ENCODE measurements at places on chromosomes 5 and 9.
A peak's percentile ranks its signal among the peaks of the same experiment; 100 is the strongest.

- peak; percentile 1 for DNase-seq
Measured at GRCh38 chr5:130871346-130872086, 293.5 kb downstream of the HINT1 start.

- DNase-seq: no peak
Measured at GRCh38 chr9:117425566-117425965, 10.7 kb upstream of the ASTN2 start.

- no peak for DNase-seq
Measured at GRCh38 chr9:72728031-72728770, 206.8 kb downstream of the TMC1 start.

DNA sequence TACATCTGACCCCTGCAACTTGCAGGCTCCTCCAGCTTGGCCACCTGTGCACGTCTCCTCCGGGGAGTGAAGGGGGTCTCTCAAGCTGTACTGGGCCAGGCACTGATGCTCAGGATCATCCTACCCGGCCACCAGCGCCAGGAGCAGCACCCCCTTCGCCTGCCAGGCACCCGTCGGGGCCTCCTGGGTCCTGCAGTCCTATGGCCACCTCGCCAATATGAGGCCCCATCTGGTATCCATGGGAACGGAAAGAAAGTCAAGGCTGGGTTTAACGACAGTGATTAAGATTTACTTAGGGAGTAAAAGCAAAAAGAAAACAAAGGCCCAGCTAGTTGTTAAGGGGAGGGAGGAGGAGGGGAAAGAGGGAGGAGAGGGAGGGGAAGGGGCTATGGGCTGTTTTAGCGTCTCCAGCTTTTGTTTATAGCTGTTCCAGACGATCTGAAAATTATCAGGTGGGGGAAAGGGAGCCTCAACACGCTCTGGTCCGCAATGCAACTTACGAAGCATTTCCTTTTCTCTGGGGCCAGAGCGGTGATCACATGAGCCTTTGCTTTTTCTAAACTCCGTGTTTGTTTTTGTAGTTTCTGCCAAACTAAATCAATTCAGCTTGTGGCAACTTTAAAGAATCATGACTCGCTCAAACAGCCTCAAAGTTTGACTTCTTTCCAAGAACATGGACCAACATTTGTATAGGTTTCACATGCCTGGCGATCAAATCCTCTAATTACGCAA is 132.4 kb downstream of the ROR2 start:
- DNase-seq: peak; percentile 63

- DNase-seq: no peak
Measured at GRCh38 chr9:15079989-15080388, 169.8 kb upstream of the FREM1 start.

DNA sequence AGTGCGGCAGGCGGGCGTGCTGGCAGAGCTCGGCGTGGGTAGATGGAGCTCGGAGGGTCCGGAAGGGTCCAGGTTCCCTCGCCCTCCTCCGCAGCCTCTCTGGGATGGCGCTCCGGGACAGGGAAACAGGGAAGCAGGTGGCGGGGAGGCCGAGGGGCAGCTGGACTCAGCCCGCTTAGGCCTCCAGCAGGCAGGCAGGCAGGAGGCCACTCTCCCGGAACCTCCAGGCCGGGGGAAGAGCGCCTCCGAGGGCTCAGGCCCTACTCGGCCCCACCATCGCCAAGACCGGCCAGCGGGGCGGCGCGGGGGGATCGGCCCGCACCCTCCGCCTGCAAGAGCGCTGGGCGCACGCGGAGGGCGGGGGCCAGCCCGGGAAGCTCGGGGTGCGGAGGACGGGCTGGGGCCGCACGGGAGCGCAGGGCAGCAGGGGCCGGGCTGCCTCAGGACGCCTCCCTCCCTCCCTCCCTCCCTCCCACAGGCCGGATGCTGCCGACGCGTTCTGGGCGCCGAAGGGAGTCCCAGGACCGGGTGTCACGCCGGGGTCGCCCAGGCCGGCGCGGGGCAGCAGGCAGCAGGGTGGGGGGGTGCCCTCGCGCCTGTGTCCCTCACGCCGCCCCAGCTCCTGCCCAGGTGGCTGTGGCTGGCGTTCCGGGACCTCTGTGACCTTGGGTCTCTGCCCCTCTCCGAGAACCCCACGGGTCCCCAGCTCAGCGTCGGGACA is 977 bp downstream of the MGAT4B start:
- peak; percentile 52 for DNase-seq

DNA sequence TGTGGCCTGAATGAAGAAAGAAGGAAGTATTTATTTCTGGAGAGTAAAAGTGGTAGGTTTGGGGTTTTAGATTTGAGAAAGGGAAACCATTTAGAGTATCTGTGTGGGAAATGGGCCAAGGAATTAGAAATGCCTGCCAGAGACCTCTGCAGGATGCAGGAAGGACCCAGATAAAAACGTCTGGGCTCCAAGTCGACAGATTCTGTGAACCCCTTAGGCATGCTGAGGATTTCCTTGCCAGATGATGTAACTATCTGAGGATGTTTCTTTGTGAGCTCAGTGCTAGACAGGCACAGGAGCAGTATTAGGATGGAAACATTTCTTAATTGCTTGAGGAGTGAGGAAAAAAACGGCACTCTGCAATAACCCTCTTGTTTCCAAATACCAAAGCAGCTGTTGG is 251.8 kb upstream of the DMRT1 start:
- DNase-seq: peak; percentile 41

DNA sequence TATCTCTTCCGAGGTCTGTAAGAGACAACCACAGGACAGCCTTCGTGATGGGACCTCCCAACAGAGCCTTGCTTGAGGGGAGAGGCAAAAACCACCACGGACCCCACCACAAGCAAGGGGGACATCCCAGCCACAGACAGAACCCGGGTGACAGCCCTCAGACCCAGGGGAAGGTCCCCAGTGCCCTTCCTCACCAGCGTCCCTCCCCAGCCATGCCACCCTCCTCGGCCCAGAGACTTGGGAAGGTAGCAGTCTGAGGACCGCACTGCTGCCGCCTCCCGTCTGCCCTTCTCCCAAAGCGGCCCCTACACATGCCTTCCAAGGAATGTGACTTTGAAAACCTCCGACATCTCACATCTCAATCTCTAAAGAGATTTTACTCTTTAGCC is 13.4 kb downstream of the IPPK start:
- DNase-seq: no peak

DNA sequence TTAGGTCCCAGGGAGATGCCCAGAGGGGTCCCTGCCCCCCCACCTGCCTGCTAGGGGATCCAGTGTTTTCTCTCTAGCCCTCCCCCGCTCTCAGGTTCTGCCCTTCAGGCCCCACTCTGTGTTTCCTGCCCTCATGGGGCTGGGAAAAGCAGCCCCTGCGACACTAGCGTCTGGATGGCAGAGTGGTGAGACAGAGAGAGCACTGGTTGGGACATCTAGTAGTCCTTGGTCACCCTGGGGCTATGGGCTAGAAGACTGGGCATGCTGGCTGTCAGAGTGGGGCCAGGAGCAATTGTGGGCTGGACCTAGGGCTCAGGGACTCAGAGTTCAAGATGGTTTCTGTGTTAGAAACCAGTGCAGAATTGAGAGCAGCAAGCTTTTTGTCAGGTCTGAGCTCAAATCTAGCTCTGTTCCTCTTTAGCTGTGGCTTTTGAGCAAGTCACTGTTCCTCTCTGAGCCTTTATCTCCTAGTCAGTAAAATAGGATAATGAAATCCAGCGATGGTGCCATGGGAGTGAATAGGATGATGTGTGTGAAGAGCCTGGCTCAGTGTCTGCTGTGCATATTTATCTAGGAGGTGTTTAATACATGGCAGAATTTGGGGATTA is 39.0 kb downstream of the RGS3 start:
- no peak for DNase-seq

GRCh38 chr5:122195802-122196394 is 66.6 kb downstream of the ZNF474 start:
- peak; percentile 57 for DNase-seq

- DNase-seq: no peak
Measured at GRCh38 chr9:135811801-135812200, 95.5 kb downstream of the CAMSAP1 start.

GRCh38 chr5:112290691-112291090 is 128.4 kb downstream of the EPB41L4A start:
- no peak for DNase-seq

DNA sequence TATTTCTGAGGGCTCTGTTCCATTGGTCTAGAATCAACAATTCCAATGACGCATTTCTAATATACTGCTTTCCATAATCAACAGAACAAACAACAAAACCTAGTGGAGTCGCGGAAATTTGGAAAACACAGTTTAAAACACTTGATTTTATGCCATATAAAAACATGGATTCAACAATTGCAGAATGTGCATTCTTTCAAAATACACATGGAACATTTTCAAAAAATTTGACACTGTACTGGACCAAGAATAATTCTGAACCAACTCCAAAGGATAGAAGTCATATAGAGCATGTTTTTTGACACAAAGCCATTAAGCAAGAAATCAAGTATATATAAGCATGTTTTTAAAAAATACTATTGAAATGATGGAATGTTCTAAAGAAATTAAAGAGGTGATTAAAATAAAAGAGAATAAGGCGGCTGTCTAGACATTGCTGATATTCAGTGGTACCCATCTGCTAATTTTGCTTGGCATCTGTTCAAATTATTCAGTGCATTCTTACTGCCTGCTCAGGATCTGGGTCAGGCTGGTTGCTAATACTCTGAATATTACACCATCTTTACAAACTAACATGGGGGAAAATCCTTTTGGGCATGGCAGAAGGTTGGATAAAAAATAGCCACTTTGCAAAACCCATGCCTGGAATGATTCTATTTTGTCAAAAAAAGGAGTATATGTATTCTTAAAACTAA is 221.3 kb downstream of the NPR3 start:
- no peak for DNase-seq

DNA sequence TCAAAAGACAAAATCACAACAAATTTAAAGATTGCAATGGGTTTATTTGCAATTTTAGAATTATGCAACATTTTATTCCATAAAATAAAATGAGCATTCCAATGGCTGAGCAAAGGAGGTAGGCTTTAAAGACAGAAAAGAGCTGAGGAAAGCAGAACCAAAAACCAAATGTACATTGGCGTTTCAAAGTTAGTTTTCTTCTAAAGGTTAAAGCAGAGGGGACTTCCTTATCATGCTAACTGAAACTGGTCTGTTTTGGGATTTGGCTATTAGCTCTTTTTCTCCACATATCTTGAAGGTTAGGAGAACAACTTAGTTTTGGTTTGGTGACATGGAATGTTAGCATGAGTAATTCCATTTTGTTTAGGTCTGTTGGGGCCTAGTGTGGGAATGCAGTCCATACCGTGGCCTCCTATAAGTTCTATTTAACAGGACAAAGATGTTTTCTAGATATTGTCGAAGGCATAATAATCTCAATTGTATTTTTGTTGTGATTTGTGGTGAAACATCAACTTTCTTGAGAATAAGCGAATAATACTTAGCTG is 20.3 kb downstream of the DCP2 start:
- no peak for DNase-seq

DNA sequence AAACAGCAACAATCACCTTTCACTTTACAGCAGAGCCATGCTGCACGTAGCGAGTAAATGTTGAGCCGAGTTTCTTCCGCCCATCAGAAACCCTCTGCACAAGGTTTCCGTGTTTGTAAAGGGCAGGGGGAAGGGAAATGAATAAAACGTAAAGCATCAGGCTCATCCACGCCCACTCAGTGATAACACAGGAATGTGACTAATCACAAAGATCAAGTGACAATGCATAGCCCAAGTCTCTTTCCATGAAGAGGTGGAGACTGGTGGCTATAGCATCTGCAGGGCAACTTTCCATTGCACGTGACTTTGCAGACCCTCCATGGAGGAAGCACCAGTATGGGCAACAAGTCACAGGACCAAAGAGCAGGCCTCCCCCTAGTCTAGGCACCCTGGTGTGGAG is 56.6 kb downstream of the CAMSAP1 start:
- no peak for DNase-seq

- no peak for DNase-seq
Measured at GRCh38 chr9:128094950-128095544, 27.0 kb downstream of the SLC25A25 start.

- no peak for DNase-seq
Measured at GRCh38 chr9:93903886-93904648, 51.1 kb downstream of the BARX1 start.

GRCh38 chr5:147782110-147783028 is at the start of gene JAKMIP2:
Gene JAKMIP2, minus strand, starts transcription at chr5:147782728. Its CDS starts 110,922 bp downstream, at chr5:147671806.
- DNase-seq: peak; percentile 81

GRCh38 chr5:66882606-66883227 is 286.5 kb downstream of the MAST4 start:
- peak; percentile 61 for DNase-seq

GRCh38 chr9:70888471-70888870 is 232.9 kb downstream of the TRPM3 start:
- DNase-seq: no peak

- DNase-seq: peak; percentile 60
Measured at GRCh38 chr9:97504381-97505216, 3.1 kb downstream of the TMOD1 start.

DNA sequence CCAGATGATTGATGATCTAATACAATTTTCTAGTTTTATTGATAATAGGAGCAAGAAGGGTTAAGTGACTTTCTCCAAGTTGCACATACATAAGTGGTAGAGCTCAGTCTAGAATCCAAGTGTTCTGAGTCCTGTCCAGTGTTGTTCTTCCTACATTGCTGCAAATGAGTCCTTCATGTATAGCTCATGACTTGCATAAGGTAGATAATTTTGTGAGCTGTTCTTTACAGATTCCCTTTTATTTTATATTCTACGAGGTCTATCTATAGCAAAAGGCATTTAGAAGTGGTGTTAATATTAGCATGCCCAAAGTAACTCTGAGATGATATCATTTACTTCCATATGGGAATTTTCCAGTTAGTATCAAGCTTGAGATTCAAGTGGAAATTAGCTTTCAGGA is 20.0 kb downstream of the MRPS30 start:
- no peak for DNase-seq

GRCh38 chr5:94540856-94541494 is 77.4 kb downstream of the KIAA0825 start:
- no peak for DNase-seq

DNA sequence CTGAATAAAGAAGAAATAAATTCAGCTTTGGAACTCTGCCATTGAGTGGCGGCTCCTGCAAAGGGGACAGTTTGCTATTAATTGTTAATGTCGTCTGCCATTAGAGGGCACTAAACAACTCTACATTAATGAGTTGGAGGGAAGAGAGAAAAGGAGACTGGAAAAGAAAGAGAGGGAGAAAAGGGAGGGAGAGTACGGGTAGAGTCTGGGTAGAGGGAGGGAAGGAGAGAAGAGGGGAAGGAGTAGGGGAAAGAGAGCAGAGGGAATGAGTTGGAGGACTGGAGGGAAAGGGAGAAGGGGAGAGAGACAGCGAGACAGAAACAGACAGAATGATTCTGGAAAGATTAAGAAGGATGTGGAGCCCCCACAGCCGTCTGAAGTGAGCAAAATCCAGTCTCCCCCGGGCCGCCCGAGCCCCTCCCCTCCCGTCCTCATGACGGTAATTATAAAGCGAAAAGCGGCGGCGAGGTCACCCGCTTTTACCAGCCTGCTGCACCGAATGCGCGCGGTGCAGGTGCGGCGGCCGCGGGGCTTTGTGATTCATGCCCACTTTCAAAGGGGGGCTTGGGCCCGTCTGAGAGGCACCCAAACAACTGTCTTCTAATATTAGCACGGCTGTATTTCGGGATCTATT is 1.9 kb upstream of the FST start:
- DNase-seq: peak; percentile 78

GRCh38 chr9:91915524-91916263 is 34.3 kb downstream of the ROR2 start:
- no peak for DNase-seq

GRCh38 chr9:6051511-6051950 is 36.1 kb upstream of the RANBP6 start:
- no peak for DNase-seq

GRCh38 chr5:39765366-39765765 is 340.6 kb upstream of the DAB2 start:
- peak; percentile 37 for DNase-seq

Data from M059J (cell line).